ENCODE measurements at places on chromosomes 4 and X.

DNA sequence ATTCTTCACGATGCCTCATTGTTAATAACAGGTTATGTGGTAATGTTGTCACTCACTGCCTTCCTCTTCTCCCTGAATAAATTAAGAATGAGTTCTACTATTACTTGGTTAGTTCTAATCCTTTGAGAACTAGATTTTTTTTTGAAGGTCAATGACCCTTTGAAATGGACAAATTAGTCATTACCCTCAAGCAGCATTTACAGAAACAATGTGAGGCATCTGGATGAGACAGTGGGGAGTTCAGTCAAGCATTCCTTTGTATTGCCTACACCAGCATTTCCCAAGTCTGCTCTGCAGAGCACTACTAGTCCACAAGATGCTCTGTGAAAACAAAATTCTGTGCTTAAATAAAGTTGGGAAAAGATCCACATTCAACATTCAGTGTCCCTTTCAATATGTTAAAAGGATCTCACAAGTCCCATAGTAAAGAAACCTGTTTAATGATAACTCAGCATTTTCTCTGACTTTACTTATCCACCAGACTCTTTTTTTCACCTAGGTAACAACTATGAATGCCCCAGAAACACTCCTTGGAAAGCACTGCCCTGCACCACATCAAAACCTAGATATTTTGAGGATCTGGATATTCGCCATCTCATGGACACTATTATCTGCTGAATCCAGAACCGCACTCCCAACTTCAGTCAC, 60.6 kb downstream of the CHRDL1 start:
- DNase-seq: no peak

DNA sequence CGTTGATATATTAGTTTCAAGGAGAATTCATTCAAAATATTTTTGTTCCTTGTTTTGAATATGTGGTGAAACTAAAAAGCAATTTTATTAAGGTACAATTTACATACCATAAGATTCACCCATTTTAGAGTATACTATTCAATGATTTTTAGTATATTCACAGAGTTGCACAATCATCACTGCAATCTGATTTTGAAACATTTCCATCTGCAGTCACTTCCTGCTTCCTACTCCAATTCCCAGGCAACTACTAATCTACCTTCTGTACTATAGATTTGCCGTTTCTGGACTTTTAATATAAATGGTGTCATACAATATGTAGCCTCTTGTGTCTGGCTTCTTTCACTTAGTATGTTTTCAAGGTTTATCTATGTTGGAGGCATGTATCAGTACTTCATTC, 71.3 kb downstream of the SLC9A7 start:
- DNase-seq: no peak

DNA sequence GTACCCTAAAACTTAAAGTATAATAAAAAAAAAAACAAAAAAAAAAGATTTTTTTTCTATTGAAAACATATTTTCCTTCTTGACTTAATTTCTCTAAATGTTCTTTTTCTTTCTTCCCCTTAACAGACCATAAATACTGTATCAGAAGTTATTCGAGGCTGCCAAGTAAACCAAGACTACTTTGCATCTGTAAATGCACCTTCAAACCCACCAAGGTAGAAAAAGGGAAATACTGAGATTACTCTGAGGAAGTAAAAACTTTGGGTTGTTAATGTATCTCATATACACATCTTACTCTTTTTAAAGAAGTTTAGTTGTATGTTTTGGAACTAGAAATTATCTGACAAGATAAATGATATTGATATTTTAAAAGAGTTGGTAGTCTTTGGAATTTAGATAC, 65.6 kb downstream of the USO1 start:
- no peak for DNase-seq

GRCh38 chr4:102575369-102576129, 74.4 kb downstream of the NFKB1 start:
- no peak for DNase-seq

- no peak for DNase-seq
Observed at GRCh38 chr4:10762561-10762960, 78.0 kb upstream of the CLNK start.

DNA sequence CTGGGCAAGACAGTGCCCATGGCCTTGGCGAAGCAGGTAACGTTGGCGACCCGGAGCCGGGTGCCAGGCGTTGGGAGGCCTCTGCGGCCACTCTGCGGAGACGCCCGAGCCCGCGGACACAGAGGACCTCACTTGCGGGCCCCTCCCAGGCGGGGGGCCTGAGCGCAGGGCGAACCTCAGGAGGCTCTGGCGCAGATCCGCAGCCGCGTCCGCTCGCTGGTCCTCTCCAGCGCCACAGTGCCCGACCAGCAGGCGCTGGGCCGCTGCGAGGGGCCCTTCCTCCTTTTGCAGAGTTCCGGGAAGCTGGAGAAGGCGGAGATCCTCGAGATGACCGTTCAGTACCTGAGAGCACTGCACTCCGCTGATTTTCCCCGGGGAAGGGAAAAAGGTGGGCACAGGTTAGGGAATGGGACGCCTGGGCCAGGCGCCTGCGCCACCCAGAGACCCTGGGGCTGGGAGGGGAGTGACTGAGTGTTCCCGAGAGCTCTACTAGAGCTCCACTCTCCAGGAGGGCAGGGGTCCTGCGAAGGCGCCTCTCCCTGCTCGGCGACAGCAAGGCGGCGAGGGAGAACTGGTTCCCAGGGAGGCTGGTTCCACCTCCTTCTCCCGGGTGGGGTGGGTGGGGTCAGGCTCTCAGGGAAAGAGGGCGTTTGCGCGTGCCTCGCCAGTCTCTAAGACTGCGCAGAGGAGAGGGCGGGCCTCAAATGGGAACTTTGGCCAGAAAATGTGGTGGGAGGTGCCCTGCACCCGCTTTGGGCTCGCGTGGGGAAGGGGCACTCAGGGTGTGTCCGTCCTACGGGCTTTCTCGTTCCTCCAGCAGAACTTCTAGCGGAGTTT, 1.4 kb downstream of the HELT start:
- no peak for DNase-seq

GRCh38 chr4:17511509-17511949, 361 bp downstream of the QDPR start:
- DNase-seq: no peak

Data from frontal cortex (tissue), 4 donors.